ENCODE measurements at places on chromosomes 13 and 19.

DNA sequence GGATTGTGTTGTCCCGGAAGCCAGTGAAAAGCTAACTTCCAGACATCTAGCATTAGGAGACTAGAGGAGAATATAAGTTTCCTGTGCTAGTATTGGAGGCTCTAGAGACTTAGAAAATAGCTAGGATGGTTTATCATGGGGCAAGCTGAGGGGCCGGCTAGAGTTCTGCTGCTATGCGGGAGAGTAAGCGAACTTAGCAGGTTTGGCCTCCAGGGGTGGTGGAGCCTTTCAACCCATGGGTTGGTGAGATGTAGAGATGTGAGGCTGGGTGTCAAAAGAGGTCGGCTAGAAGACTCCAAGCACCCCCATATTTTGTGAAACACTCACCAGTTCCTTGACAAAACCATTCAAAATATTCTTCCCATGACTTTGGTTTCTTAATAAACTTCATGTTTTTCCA, 4.4 kb downstream of the SULT2A1 start:
- no peak for DNase-seq

DNA sequence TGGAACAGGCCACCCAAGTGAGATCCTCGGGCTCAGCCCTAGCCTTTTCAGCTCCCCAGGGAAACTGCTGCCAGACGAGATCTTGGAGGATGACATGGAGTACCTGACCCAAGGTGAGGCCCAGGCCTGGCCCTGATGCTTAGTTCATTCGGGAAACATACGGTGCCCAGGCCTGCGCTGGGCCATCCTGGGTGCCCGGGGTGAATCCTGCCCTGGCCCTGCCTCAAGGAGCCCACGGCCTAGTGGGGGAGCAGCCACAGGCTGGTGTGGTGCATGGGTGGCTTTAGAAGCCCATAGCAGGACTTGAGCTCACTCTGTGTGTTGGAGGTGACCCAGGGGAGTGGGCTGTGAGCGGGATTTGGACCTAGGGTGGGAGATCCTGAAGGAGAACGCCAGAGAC, 10.1 kb downstream of the SIX5 start:
- DNase-seq = no peak

GRCh38 chr19:34556488-34556887, 74.9 kb downstream of the WTIP start:
- peak; percentile 28 for DNase-seq

GRCh38 chr13:112741835-112742570, 52.2 kb downstream of the ATP11A start:
- no peak for DNase-seq

DNA sequence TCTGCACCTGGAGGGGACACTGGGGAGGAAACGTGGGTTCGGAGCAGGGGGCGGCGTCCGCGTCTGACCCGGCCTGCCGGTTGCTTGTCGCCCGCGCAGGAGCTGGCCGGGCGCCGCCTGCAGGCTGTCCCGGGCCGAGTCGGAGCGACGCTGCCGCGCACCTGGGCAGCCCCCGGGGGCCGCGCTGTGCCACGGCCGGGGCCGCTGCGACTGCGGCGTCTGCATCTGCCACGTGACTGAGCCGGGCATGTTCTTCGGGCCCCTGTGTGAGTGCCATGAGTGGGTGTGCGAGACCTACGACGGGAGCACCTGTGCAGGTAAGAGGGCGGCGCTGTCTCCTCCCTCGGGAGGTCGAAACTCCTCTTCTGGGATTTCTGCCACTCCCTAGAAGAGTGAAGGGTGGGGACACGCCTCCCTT, 1.3 kb downstream of the ITGBL1 start:
- DNase-seq = no peak

GRCh38 chr13:110306960-110307766, at the start of the genes COL4A1 and COL4A2:
Gene COL4A1 (minus strand): TSS chr13:110307157. CDS start chr13:110307027, 130 bp downstream.
Gene COL4A2 (plus strand): TSS chr13:110307284. CDS start chr13:110307904, 620 bp downstream.
- no peak for DNase-seq

DNA sequence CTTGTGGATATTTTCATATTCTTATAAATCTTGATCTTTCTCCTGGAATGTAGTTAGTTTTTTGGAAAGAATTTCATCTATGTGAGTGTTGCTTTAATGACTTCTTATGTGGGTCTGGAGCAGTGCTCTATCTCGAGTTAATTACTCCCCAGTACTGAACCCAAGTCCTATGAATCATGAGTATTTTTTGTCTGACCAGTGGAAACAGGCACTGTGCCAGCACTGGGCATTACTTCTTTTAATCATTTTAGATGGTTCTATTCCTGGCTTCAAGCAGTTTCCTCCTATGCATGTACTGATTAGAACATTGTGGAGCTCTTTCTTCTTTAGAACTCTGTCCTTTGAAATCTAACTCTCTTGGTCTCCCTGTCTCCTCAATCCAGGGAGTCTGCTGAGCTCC, 466.3 kb downstream of the PCDH17 start:
- DNase-seq = no peak
